IMR-90 (cell line): ENCODE measurements at places on chromosomes 7 and 10.
A peak's percentile ranks its signal among the peaks of the same experiment; 100 is the strongest.

DNA sequence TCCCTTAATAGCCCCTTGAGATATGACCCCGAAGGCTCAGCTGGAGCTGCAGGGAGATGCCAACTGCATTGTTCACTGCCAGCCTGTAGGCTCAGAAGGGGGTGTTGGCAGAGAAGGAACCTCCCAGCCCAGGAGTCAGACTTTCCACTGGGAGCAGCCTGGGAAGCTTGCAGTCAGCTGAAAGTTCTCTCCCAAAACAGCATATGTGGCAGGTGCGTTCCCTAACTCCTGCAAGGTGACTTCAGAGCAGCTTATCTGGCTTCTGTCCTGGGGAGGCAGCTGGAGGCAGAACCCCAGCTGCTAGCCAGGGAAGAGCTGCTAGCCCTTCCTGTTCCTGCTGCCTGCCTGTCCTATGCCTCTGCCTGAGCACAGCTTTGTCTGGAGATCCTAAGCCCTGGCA is 8.1 kb downstream of the SFTPA2 start:
- no peak overlapping the region for H3K27ac ChIP-seq
- H3K4me1 ChIP-seq = no peaks in the 10 kb centered on the region

GRCh38 chr7:16684935-16685334 is 39.0 kb downstream of the BZW2 start:
- peak overlapping the region; percentile 67; the same call in 1 of the 2 replicates for H3K27ac ChIP-seq
- H3K4me3 ChIP-seq = no peak overlapping the region
- peaks cover 8% of the 10 kb centered on the region; the same call in 1 of the 2 replicates for H3K36me3 ChIP-seq
- no peaks in the 10 kb centered on the region for H3K27me3 ChIP-seq
- H3K4me1 ChIP-seq = peaks cover 6% of the 10 kb centered on the region

GRCh38 chr7:42143711-42144600 is 93.1 kb downstream of the GLI3 start:
- no peak overlapping the region for H3K27ac ChIP-seq
- H3K4me3 ChIP-seq = no peak overlapping the region
- DNase-seq = peak; percentile 38
- H3K4me1 ChIP-seq = 0 out of 2 replicates have a peak, but pooled peaks cover 2% of the 10 kb centered on the region

- H3K36me3 ChIP-seq = peaks cover 12% of the 10 kb centered on the region
- no peak overlapping the region for H3K4me3 ChIP-seq
- no peaks in the 10 kb centered on the region for H3K27me3 ChIP-seq
Observed at GRCh38 chr10:104031631-104032030, 54.0 kb downstream of the COL17A1 start.

DNA sequence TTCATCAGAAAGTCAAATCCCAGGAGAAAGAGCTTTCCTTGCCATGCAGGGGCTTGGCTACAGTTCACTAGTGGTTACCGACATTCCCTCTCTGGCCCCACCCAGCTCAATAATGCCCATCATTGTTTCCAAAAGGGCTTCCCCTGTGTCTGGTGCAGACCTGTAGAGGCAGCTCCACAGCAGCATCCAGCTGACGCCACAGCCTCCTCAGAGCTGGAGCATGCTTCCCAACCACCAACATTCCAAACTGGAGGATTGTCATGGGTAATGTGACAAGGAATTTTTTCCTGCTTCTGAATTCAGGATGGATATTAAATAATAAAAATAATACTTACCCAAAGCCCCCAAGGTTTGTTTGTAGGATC is 77.4 kb downstream of the ZNF365 start:
- no peak for DNase-seq
- no peaks in the 10 kb centered on the region for H3K36me3 ChIP-seq
- H3K27ac ChIP-seq = no peak overlapping the region
- H3K4me3 ChIP-seq = no peak overlapping the region
- H3K4me1 ChIP-seq = peaks cover 4% of the 10 kb centered on the region

DNA sequence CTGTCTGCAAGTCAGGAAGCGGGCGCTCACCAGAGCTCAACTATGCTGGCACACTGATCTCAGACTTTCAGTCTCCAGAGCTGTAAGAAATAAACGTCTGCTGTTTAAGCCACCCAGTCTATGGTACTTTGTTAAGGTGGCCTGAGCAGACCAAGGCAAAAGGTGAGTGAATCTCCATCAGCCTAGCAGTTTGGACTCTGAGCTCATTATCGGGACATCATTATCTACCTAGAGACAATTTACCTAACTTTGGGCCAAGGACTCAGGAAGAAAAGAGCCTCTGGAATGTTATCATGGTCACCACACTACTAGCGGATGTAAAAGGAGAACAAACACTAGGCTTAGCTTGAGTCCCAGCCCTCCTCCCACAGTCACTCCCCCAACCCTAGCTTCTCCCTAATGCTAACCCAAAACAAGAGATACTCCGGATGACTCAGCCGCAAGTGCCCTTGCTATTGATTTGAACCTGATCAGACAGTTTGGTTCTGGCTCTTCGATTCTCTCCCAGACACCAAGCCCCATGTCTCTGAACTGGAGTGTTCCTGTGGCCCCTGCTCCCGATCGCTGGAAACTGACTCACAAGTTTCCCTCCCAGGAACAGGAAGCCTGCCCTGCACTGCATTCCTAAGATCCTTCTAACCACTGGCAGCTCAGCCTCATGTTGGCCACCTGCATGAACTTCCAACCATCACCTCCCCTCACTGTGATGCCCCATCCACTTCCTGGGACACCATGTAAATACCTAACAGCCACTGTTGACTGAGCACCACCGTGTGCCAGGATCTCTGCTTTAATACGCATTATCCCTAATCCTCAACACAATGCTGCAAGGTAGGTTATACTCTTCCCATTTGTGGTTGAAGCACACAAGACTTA is 34.5 kb downstream of the CREB3L2 start:
- peak overlapping the region; percentile 7; the same call in 1 of the 2 replicates for H3K27ac ChIP-seq
- peak; percentile 80 for DNase-seq
- H3K27me3 ChIP-seq = no peaks in the 10 kb centered on the region
- peaks cover 18% of the 10 kb centered on the region for H3K4me1 ChIP-seq
- no peak overlapping the region for H3K4me3 ChIP-seq
- peaks cover 5% of the 10 kb centered on the region for H3K36me3 ChIP-seq

GRCh38 chr10:123298583-123298982 is 144.4 kb downstream of the BUB3 start:
- no peaks in the 10 kb centered on the region for H3K4me1 ChIP-seq
- H3K4me3 ChIP-seq = no peak overlapping the region
- no peak for DNase-seq
- H3K36me3 ChIP-seq = no peaks in the 10 kb centered on the region
- H3K27ac ChIP-seq = no peak overlapping the region
